AG09309 (cell line): ENCODE measurements at places on chromosomes 3 and 15.

DNA sequence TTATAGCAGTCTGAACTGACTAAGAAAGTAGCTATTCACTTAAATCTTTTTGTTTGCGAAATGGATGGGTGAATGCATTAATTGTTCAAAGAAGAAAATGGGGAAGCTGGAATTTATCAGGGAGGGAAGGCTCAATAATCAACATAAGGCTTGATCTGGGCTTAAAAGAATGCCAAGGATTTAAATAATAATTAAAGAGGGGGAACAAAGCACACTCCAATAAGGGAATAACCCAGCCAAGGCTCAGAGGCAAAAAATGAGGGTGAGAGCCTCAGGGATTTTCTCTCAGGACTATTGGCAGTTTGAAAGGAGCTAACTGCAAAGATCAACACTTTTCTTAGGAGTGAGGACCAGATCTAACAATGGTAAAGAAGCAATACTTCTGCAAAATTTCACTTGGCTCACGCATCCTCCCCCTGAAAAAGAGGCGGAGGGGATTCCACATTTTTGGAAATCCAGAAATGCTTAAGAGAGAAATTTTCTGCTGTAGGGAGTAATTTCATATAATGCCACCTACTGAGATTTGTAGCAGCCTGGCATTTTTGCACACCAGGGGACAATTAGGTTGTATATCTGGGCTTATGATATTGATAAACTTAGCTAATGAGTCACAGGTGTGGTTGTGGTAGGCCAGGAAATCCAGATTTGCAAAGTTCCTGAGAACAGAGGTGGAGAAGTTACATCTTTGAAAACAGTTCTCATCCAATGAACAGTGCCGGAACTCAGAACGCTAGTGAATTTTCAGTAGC lies 405.1 kb downstream of the TUSC7 start:
- DNase-seq, result no peak

DNA sequence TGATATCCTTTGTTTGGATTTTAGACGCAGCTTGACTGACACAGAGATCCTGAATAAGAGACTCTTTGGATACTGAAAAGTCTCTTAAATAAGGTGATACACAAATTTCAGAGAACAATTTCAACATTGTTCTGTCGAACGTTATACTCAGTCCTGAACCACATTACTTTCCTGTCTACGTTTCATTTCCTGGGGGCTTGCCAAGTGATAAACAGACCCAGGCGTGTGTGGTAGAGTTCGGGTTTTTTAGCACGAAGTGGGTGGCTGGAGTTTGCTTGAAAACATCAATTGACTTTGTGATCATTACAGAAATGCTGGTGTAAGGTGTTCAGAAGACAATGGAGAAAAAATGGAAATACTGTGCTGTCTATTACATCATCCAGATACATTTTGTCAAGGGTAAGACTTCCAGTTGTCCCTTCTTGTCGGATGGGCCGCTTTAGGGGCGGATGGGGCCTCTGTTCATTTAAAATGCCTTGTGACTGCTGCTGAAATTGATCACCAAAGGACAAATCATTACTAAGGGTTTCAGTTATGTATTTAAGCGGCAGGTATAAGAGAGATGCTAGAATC lies at the start of gene CD96:
CD96 (plus strand) TSS at position 287 of the 573 bp plus-strand sequence; CDS start at position 339, 52 bp downstream.
- no peak for DNase-seq

- no peak for DNase-seq
Observed at GRCh38 chr3:134211797-134212196, 38.9 kb downstream of the RYK start.

GRCh38 chr3:127714125-127714571 lies 41.4 kb downstream of the ABTB1 start:
- no peak for DNase-seq

- DNase-seq, result no peak
Observed at GRCh38 chr3:132879656-132880055, 157.4 kb upstream of the NPHP3 start.

GRCh38 chr3:171789759-171790505 lies 20.4 kb downstream of the PLD1 start:
- no peak for DNase-seq

DNA sequence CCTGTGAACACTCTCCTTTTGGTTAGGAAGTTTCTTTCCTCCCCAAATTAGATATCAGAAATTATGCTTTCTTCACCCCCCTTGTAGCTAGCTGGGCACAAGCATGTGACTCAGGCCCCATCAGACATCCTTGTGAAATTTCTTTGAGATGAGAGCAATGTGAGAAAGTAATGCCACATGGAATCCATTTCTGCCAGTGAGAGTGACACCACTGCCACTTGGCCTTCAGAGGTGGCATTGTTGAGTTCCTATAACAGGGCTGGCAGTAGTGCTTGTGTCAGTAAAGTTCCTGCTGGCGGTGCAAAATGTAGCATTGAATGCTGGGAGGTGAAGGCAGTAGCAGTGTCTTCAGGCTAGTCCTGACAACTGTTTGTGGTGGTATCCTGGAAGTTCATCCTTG lies 80.7 kb upstream of the ZNF280D start:
- no peak for DNase-seq

DNA sequence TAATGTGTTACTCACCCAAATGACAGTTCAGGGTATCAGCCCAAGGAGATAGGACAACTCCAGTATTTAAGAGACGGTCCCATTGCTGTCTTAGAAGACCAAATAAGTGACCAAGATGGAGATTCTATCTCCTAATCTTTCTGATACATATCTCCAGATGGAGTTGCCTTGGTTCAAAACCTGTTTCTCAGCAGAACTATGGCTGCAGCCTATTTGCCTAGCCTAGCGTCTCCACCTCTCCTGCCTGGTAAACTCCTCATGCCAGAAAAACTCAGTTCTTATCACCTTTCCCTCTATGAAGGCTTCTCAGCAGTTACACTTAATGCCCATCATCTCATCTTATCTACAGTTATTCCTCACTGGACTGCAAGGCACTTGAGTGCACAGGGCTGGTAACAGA lies 1.2 kb upstream of the CSPG5 start:
- DNase-seq, result no peak

- no peak for DNase-seq
Observed at GRCh38 chr3:150515210-150515609, 31.1 kb downstream of the SERP1 start.

DNA sequence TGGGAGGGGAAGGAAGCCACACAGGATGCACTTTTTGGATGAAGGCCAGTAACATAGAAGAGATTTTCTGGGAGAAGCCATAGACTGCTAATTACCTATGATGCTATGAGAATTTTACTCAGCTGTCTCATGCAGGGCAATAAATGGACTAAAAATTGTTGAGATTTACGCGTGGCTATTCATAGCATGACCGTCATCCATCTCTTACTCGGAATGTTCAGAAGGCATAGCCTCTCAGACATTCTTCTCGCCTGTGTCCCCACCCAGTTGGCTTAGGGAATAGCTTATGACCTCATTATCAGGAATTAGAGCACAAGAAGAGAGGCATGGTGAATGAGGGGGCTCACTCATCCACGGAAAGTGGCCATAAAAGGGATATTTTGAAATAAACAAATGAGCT lies 107.9 kb upstream of the ATP10A start:
- no peak for DNase-seq

GRCh38 chr3:52210550-52211046 lies 12.6 kb downstream of the ALAS1 start:
- no peak for DNase-seq

GRCh38 chr3:172846706-172847105 lies 96.2 kb downstream of the ECT2 start:
- DNase-seq, result no peak

GRCh38 chr3:64184621-64185020 lies 40.6 kb downstream of the PRICKLE2 start:
- DNase-seq, result no peak

DNA sequence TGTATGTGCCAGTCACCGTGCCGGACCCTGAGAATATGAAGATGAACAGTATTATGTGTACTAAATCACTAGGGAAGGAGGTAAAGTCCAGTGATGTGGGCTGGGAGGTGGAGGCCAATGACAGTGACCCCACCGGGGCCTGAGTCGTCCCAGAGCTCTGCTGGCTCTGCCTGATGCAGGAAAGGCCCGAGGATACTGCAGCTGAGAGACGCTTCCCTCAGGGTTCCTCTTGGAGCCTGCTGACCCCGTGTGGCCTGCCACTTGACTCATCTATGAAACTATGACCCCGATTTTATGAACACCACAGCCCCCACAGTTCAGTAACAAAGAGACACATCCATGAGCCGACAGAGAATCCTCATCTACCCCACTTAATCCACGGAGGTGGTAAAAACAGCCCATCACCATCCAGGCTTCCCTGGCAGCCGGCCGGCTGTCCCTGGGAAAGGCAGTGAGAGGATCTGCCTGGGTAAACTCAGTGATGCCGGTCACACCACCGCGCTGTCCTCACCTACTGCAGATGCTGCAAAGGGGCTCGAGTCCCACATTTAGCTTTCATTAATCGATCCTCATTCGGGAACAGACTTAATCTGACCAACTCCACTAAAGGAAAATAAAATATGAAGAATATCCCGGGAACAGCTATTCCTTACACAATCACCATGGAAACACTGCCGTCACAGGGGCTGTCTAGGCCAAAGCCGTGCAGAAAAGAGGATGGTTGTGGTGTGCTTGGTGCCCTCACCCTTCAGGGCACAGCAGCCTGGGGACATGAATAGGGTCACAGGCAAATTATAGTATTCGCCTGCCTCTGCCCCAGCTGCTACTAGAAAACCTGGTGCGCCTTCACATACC lies 82.9 kb downstream of the ARRDC4 start:
- no peak for DNase-seq

GRCh38 chr15:48657950-48658591 lies 12.6 kb upstream of the FBN1 start:
- no peak for DNase-seq

GRCh38 chr15:92719021-92719420 lies 63.4 kb upstream of the FAM174B start:
- no peak for DNase-seq

DNA sequence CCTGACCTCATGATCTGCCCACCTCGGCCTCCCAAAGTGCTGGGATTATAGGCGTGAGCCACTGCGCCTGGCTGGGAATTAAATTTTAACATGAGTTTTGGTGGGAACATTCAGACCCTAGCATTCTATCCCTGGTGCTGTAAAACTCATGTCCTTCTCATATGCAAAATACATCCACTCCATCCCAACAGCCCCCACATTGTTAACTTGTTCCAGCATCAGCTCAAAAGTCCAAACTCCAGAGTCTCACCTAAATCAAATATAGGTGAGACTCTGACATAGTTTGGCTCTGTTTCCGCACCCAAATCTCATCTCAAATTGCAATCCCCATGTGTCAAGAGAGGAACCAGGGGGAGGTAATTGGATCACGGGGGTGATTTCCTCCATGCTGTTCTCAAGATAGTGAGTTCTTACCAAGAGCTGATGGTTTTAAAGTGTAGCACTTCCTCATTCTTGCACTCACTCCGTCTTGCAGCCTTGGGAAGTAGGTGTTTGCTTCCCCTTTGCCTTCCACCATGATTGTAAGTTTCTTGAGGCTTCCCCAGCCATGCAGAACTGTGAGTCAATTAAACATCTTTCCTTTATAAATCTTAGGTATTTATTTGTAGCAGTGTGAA lies 96.2 kb upstream of the PLCL2 start:
- no peak for DNase-seq

DNA sequence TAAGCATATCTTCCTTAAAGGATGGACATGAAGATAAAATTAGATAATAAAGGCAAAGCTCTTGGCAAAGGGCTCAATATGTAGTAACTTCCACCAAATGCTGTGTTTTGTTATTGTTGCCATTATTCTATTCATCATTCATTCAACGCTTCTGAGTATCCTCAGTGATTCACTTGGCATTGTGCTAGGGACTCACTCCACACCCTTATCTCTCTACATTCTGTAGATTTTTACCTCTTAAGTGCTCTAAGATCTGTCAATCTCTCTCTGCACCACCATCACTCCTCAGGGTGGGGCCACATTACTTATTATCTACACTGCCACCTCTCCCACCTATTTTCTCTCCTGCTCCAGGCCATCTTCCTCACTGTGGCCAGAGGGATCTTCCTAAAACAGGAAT lies 51.2 kb downstream of the SH3GL3 start:
- no peak for DNase-seq
